ENCODE measurements at places on chromosomes 7 and 10. TPM values are rescaled to one million over a fixed set of nuclear protein-coding genes. Genes with fewer than 3 reads are reported as not detected.

GRCh38 chr7:47709051-47709450 is 127.1 kb upstream of the TNS3 start:
- H3K4me1 ChIP-seq: peaks cover 10% of the 10 kb centered on the region
- no peak for DNase-seq
- no peaks in the 10 kb centered on the region for H3K36me3 ChIP-seq
- no peaks in the 10 kb centered on the region for H3K27me3 ChIP-seq
- no peak overlapping the region for H3K4me3 ChIP-seq
- H3K27ac ChIP-seq: no peak overlapping the region

DNA sequence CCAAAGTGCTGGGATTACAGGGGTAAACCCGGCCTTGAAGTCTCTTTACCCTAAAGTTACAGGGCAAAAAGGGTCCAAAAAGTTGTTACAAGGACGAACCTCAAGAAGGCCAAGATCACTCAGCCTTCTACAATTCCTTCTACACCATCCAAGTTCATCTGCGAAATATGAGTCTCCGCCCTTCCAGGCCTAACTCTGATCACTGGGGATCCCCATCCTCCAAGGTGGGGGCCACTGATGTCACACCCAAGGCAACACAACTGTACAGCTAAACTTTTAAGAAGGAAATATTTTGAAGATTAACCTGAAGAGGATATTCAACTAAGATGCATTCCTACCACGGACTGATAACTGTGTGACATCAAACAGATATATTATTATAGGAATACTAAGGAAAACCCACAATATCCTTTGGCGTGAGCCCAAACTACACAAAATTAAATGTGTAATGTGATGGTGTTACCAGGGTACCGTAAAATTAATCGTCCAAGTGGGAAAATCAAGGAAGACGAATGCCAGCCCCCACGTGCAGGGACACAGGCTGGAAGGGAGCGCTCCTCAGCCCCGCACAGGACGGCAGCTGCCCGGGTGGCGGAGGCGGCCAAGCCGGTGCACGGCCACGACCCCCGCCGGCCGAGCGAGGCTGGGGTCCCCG is 1.0 kb downstream of the PAXIP1 start:
- peak; percentile 38 for DNase-seq
- peaks cover 14% of the 10 kb centered on the region for H3K4me1 ChIP-seq
- no peaks in the 10 kb centered on the region for H3K27me3 ChIP-seq
- H3K27ac ChIP-seq: no peak overlapping the region
- peak overlapping the region; percentile 25 for H3K4me3 ChIP-seq
- H3K36me3 ChIP-seq: peaks cover 15% of the 10 kb centered on the region

GRCh38 chr7:106568680-106569499 is 92.1 kb downstream of the CCDC71L start:
- H3K4me3 ChIP-seq: no peak overlapping the region
- H3K27me3 ChIP-seq: no peaks in the 10 kb centered on the region
- DNase-seq: no peak
- no peaks in the 10 kb centered on the region for H3K4me1 ChIP-seq
- no peak overlapping the region for H3K27ac ChIP-seq

Gene SP8
- not detected for total RNA-seq

Gene MKX
- not detected for total RNA-seq
